ENCODE measurements at places on chromosomes 2 and 18.

DNA sequence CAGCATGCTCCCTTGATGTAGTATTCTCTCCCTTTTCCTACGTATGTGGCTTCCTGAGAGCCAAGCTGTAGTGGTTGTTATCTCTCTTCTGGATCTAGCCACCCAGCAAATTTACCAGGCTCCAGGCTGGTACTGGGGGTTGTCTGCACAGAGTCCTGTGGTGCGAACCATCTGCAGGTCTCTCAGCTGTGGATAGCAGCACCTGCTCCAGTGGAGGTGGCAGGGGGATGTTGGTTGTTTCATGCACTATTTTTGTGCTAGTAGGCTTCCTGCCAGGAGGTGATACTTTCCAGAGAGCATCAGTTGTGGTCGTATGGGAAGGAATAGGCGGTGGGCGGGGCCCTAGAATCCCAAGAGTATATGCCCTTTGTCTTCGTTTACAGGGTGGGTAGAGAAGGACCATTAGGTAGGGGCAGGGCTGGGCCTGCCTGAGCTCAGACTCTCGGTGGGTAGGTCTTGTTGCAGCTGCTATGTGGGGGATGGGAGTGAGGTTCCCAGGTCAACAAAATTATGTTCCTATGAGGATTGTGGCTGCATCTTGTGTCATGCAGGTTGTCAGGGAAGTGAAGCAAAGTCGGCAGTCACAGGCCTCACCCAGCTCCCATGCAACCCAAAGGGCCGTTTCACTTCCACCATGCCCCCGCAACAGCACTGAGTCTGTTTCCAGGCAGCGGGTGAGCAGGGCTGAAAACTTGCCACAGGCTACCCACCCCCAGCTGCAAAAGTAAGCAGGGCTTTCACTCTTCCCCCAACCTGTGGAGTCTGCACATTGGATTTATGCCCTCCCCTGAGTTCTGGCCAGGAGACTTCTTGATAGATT, 1139.5 kb downstream of the BCL11A start:
- no peak for DNase-seq

DNA sequence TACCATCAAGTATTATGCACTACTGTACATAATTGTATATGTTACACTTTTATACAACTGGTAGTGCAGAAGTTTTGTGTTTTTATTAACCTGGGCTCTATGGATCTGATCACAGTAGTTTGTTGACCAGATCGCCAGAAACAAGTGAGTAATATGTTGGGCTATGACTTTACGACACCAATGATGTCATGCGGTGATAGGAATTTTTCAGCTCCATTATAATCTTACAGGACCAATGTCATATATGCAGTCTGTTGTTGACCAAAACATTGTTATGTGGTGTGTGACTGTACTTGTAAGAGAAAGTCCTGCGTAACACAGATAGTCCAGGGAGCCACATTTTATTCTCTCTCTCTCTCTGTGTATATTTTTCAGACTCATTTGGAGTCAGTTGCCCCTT, 4.5 kb upstream of the ACOXL start:
- DNase-seq, result no peak

- DNase-seq, result no peak
Observed at GRCh38 chr2:102778260-102778659, 16.4 kb downstream of the TMEM182 start.

DNA sequence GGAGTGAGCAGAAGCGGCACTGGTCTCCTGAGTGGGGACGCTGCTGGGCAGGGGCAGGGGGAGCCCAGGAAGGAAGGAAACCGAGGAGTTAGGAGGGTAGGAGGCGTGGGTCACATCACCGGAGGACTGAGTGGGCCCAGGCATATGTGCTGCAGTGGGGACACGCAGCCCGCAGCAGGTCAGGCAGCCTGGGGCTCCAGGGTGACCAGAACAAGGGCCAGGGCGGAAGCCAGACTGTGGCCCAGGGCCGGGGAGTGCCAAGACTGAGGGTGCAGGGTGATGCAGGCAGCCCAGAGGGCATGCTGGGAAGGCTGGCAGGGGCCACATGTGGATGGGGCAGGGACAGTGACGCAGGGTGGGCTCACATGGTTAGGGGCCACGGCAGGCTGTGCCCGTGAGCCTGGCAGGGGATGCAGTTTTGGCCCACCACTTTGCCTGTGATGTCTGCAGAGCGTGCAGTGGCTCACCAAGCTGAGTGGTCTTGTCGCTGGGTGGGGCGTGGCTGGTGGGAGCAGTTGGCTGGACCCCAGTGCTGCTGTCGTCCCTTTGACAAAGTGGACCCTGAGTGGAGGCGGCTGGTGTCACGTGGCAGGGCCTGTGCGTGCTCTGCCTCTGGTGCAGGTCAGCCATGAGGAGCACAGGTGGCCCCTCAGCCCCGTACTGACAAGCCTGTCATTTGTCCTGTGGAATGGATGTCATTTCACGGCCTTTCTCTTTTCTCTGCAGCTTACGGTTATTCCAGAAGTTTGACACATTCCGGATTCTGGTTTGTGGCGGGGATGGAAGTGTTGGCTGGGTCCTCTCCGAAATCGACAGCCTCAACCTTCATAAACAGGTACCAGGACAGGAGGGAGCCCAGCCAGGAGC, 87.1 kb downstream of the DGKD start:
- no peak for DNase-seq

GRCh38 chr2:62158444-62159121, 37.3 kb upstream of the B3GNT2 start:
- DNase-seq, result no peak

DNA sequence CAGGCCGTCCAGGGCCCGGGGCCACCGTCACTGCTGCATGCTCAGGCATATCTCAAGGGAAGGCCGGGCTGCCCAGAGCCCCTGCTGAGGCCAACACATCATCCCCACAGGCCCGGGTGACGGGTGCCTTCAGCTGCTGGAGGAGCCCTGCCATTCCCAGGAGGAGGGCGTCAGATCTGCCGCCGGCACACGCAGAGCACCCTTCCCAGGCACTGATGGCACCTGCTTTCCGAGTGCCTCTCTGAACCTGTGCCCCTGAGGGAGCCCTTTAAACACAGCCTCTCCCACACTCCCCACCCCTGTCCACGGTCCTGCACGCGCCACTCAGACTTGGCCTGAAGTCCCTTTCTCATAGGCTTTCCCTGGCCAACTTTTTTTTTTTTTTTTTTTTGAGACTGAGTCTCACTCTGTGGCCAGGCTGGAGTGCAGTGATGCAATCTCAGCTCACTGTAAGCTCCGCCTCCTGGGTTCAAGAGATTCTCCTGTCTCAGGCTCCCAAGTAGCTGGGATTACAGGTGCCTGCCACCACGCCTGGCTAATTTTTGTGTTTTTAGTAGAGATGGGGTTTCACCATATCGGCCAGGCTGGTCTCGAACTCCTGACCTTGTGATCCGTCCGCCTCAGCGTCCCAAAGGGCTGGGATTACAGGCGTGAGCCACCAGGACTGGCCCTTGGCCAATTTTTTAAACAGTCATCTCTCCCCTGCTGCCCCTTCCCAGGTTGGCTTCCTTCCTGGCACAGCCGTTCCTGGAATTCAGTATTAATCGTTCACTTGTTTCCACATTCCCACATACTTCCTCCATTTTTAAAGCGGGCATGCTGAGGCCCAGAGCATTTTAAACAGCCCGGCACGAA, 211.7 kb downstream of the NDUFA10 start:
- no peak for DNase-seq

GRCh38 chr18:41767960-41768359, 187.1 kb upstream of the PIK3C3 start:
- DNase-seq, result no peak

DNA sequence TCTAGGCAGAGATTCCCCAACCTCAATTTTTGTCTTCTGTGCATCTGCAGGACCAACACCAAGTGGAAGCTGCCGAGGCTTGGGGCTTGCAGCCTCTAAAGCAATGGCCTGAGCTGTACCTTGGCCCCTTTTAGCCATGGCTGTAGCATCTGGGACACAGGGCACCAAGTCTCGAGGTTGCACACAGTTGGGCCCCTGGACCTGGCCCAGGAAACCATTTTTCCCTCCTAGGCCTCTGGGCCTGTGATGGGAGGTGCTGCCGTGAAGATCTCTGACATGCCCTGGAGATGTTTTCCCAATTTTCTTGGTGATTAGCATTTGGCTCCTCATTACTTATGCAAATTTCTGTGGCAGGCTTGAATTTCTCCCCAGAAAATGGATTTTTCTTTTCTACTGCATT, 105.7 kb upstream of the LDAH start:
- DNase-seq, result no peak

DNA sequence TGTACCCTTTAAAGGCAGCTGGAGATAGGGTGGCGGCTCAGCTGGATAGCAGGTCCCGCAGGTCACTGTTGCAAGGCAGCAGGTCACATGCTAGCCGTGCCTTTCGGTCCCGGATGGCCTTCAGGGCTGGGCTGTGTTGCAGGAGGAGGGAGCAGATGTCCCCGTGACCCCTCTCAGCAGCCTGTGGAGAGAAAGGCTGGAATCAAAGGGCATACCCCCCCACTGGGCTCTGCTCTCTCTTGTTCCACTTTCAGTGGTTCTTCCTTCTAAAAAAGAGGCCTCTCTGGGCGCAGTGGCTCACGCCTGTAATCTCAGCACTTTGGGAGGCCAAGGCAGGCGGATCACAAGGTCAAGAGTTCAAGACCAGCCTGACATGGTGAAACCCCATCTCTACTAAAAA, 4.4 kb upstream of the ANKRD23 start:
- no peak for DNase-seq

DNA sequence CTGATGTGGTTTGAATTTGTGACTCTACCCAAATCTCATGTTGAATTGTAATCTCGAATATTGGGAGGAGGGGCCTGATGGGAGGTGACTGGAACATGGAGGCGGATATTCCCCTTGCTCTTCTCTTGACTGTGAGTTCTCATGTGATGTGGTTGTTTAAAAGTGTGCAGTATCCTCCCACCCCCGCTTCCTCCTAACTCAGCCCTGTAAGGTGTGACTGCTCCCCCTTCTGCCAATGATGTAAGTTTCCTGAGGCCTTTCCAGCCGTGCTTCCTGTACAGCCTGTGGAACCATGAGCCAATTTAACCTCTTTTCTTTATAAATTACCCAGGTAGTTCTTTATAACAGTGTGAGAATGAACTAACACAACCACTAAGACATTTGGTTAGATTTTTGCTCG, 458.4 kb downstream of the THSD7B start:
- DNase-seq, result no peak

DNA sequence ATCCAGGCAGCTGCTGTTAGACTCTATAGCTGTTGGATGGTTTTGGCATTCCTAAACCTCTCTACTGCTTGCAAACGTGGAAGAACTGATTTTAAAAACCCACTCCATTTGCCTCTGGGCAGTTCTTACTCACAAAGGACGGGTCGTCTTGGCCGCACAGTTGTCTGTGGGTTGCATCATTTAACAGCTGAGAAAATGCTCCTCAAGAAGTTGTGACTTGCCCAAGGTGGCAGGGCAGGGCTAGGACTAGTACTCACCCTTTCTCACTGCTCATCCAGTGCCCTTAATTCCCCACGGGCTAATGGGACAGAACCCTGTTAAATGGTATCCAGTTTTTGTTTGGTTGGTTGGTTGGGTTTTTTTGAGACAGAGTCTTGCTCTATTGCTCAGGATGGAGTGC, 997 bp upstream of the DRC1 start:
- DNase-seq, result no peak

DNA sequence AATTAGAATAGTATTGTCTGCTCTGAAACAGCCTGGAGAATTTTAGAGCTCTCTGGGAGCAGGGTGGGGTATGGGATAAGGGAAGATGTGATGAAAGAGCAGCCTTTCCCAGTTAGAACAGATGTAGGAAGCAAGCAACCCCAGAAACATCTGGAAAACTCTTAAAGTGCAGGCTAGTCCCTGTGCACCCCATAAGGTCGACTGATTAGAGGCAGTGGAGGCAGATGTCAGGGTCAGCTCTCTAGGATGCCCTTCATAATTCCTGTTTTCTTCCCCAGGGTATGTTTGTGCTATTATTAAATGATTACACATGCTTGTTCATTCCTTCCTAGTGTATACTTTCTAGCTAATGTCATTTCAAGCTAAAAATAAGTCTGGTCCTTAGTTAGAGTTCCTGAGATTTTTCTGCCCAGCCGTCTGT, 41.7 kb downstream of the PTPRM start:
- no peak for DNase-seq

DNA sequence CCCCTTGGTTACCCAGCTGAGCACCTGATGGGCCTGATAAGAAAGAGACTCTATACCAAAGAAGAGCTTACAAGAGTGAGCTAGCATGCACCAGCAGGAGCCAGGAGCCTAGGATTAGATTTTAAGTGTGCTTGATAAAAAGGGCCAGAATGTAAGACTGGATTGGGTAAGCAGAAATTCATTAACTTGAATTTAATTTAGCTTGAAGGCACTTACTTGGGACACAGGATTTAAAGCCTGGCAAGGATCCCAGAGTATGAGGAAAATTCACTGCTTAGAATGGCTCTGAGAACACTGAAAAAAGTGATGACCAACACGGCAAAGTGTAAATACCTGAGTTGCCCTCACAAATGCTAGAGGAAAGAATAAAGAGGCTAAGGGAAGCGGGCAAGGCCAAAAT, 91.3 kb upstream of the RBBP8 start:
- DNase-seq, result no peak

DNA sequence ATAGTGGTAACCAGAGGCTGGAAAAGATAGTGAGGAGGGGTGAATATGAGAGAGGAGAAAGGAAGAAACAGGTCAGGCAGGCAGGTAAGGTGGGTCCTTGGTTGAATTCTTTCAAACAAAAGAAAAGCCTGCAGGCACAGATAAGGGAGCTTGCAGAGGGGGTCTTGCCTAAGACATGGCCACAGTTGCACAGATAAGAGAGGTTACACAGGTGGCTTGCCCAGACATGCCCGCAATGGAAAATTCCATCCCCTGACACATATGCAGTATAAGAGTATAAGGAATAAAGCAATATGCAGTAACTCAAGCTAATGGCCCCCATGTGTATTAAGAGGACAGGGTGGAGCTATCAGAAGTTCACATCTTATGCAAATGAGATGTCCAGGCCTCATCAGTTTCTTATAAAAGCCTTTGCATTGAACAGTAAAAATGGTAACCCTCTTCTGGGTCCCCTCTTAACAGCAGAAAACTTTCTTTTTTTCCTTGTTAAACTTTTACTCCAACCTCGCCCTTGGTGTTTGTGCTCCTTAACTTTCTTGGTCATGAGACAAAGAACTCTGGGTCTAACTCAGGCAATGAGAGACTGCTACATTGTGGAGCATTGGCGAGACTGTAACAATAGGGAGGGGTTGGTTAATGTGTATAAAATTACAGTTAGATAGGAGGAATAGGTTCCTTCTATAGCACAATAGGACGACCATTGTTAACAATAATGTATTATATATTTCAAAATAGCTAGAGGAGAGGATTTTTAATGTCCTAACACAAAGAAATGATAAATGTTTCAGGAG, 764.6 kb downstream of the TSN start:
- no peak for DNase-seq

- DNase-seq, result no peak
Observed at GRCh38 chr18:55906536-55906935, 318.5 kb upstream of the TCF4 start.

DNA sequence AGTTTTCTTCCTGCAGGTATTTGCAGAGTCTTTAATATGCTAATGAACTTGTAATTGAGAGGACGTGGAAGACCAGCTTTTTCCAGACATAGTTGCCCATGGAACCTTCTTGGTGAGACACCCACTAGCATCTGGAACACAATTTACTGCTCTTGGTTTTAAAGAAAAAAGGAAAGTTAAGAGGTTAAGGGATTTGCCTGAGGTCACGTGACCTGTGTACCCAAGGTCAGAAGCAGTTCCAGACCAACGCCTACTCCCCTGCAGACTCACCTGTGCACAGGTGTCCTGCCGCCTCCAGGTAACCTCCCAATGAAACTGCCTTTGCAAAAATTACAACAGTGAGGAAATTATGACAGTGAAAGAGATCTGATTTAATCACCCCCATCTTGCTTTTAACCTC, 172.7 kb downstream of the ANAPC1 start:
- no peak for DNase-seq

- no peak for DNase-seq
Observed at GRCh38 chr18:9947248-9947647, 33.4 kb downstream of the VAPA start.

GRCh38 chr2:102141970-102142828, at the start of gene IL1R1:
IL1R1 (plus strand) TSS chr2:102142746; CDS start chr2:102157725, 14,979 bp downstream.
- peak; percentile 34 for DNase-seq
